CD4-positive, alpha-beta T cell treated with Interleukin-6 for 4 hours (primary cell): ENCODE measurements at places on chromosomes 1 and 21.

GRCh38 chr1:78664763-78665162 lies 15.1 kb downstream of the IFI44 start:
- no peak for DNase-seq

DNA sequence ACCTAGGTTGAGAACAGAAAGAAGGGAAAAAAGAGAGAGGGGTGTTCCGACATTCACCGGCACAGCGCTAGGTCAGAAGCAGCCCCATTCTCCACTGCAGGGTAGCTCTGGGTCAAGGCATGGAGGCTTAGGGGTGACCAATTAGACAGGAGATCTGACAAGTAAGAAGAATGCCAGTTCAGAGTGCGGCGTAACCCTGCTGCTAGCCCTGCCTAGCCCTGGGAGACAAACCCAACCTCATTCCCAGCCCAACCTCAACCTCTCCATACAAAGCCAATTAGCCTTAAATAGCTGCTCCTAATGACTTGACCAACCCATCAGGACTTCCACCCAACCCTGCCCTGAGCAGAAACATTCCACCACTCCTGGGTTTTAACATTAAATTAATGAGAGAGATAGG lies 3.4 kb downstream of the PRELP start:
- no peak for DNase-seq

GRCh38 chr1:22158654-22159053 lies 15.8 kb upstream of the WNT4 start:
- no peak for DNase-seq

DNA sequence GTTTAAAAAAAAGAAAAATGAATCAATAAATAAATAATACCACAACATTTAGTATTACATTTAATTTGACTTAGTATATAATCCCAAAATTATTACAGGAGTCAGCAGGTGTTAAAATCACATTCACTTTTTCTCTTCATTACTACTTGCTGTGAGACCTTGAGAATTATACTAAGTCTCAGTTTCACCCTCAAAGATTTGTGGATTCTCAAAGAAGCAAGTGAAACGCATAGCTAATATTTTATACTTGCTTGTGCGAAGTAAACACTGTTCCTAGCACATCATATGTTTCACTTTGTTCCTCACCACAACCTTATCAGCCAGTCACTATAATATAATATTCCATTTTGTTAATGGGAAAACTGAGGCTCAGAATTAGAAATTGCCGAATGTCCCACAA lies 4.0 kb downstream of the CLCA1 start:
- no peak for DNase-seq

DNA sequence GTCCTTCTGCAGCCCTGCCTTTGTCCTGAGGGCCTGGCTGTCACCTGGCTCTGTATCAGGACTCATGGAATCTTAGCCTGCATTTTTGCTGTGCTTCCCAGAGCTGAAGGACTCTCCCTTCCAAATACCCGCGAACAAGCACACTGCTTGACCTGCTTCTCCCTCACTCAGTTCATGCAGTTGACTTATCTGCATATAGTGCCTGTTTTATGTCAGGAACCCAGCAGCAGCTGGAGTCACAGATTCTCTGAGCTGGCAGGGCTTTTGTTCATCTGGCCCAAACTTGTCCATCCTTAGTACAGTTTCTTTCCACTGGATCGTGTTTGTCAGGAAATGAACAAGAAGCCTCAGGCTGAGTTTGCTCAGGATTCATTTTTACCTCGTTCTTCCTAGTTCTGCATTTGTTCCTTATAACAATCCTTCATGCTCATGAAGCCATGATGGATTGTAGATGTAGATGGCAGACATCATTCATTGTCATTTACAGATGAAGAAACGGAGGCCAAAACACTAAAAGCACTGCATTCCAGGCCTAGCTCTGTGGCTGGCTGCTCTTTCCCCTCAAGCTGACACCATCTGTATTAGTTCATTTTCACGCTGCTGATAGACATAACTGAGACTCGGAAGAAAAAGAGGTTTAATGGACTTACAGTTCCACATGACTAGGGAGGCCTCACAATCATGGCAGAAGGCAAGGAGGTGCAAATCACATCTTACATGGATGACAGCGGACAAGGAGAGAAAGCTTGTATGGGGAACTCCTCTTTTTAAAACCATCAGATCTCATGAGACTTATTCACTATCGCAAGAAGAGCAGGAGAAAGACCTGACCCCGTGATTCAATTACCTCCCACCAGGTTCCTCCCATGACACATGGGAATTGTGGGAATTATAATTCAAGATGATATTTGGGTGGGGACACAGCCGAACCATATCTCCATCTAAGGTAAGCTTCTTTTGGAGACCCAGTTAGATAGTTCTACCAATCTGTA lies 150.9 kb downstream of the HIVEP3 start:
- no peak for DNase-seq

GRCh38 chr1:85705940-85706339 lies 2.3 kb downstream of the ZNHIT6 start:
- DNase-seq = no peak

DNA sequence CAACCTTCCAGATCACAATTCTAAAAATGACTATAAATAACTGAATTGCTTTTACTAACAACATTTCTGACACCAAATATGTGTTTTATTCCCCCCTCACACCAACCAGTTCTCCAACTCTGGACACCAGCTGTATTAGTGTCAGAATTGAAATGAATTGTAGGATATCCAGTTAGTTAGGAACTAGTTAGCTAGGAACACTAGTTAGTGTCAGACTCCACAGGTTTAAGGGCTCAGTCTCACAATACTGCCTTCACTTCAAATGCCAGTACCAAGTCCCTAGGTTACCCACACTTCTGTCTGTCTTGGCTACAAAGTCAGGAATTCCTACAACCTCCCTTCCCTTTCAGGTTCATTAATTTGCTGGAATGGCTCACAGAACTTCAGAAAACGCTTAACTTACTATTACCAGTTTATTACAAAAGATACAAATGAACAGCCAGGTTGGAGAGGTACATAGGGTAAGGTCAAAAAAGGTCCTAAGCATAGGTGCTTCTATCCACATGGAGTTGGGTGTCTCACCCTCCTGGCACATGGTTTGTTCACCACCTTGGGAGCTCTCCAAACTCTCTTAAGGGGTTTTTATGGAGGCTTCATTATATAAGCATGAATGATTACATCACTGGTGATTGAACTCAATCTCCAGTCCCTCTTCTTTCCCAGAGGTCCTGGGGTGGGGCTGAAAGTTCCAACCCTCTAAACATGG lies 4.2 kb downstream of the STXBP3 start:
- no peak for DNase-seq
